Right hindlimb (tissue), 1 donor: ENCODE measurements at places on chromosomes 1 and 21.
A peak's percentile ranks its signal among the peaks of the same experiment; 100 is the strongest.

DNA sequence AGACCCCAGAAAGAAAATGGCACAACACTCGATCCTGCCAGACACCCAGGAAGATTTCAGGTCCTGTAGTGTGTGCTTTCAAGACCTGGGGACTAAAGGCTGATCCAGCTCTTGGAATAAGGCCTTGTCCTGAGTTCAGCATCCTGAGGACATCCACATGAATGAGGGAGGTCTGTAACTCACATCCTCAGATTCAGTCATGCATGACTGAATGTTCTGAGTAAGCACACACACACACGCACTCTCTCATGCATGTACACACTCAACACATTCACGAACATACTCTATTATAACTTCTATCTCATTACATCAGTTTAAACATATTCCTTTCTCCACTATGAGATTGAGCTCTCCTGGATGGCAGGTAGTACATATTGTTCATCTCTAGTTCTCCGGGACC lies 273.4 kb upstream of the BEND5 start:
- no peak for DNase-seq

DNA sequence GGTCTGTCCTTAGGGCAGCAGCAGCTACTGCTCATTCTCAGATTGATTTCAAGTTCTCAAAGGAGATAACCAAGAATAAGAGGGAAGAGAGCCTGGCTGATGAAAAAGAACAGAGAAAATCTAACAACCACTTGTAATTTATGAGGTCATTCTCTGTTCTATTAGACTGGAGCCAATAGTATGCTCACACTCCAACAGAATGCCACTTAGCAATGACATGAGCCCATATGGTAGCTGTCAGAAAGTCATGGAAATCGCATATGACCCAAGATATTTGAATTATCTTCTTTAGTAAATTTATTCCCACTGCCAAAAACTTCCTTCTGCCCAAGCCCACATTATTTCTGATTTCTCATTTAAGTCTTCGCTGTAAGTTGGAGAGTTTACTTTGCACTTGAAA lies 53.7 kb upstream of the PLA2G4A start:
- DNase-seq, result no peak

- no peak for DNase-seq
Measured at GRCh38 chr1:29415861-29416260, 179.5 kb downstream of the PTPRU start.

GRCh38 chr1:7703321-7704213 lies 67.5 kb upstream of the VAMP3 start:
- peak; percentile 55 for DNase-seq

DNA sequence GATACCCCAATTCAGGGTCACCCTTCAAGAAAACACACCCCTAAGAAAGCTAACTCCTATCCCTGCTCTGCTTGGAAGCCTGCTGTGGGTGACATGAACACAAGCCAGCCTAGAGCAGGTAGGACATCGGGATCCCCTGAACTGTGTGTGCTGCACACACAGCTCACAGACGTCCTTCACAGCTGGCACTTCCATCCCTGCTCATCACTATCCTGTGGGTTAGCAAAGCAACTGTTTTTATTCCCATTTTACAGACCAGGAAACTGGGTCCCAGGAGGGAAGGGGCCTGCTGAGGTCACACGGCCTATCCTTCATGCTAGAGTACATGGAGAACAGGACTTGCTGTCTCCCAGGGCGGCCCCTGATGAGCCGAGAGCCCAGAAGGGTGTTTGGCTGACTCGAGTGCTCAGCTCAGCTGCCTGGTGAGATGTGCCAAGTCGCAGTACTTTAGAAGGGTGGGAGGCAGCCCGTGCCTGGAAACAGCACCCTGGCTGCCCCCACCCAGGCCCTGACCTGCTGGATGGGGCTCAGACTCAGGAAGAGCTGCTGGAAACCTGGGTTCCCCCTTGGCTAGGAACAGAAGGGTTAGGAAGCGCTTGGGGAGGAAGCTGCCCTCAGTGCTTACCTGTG lies 28.3 kb upstream of the BTG2 start:
- no peak for DNase-seq

DNA sequence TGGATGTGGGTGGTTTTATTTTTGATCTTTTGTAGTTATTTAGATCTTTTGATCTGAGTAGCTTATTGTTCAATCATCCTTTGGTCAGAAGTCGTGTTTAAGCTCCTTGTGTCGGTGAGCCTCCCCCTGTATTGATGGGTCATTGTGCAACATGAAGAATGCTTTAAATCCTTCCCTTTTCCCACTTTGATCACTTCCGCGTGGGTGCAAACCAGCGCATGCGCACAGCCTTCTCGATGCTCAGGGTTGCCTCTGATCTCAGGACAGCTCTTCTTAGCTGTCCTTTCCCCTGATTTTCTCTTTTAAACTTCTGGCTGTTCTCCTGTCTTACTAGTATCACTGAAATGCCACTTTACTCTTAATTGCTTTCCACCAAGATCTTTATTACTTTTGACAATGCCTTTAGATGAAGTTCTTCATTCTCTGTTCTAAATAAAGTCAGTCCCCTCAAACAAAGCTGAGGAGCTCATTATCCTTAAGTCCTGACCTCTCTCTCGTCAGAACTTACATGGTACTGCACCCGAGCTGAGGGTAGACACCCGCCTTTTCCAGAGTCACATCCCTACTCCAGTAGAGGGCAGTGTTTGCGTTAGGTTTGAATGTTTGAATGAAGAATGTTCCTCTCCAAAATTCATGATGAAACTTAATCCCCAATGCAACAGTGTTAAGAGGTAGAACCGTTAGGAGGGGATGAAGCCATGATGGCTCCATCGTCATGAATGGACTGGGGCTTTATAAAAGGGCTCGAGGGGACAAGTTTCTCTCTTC lies 547.9 kb upstream of the TMPRSS15 start:
- DNase-seq, result no peak
